Activated CD4-positive, alpha-beta memory T cell treated with anti-CD3 and anti-CD28 coated beads for 36 hours (primary cell): ENCODE measurements at places on chromosomes 7 and 10.

- DNase-seq: peak; percentile 21
These were observed 427.1 kb downstream of the GPAM start for GRCh38 chr10:111756217-111757061.

- DNase-seq: no peak
These were observed 186.8 kb downstream of the CUX1 start for GRCh38 chr7:102004229-102004628.

DNA sequence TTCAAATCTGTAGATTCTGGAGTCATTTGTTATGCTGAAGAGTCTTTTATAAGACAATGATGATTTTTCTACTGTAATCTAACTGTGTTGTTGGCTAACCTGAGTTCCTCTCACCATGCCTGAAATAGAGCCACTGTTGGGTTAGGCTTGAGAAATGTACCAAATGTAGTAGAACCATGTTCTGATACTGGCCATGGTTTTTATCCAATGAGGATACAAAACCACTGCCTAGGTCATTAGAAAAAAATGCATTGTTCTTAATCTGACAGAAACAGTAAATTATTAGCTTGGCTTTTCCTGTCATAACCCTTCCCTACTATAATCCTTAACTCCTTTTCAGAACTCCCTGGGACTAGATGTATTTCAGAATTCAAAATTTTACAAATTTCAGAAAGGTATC lies 86.6 kb downstream of the RAPGEF5 start:
- DNase-seq: no peak

DNA sequence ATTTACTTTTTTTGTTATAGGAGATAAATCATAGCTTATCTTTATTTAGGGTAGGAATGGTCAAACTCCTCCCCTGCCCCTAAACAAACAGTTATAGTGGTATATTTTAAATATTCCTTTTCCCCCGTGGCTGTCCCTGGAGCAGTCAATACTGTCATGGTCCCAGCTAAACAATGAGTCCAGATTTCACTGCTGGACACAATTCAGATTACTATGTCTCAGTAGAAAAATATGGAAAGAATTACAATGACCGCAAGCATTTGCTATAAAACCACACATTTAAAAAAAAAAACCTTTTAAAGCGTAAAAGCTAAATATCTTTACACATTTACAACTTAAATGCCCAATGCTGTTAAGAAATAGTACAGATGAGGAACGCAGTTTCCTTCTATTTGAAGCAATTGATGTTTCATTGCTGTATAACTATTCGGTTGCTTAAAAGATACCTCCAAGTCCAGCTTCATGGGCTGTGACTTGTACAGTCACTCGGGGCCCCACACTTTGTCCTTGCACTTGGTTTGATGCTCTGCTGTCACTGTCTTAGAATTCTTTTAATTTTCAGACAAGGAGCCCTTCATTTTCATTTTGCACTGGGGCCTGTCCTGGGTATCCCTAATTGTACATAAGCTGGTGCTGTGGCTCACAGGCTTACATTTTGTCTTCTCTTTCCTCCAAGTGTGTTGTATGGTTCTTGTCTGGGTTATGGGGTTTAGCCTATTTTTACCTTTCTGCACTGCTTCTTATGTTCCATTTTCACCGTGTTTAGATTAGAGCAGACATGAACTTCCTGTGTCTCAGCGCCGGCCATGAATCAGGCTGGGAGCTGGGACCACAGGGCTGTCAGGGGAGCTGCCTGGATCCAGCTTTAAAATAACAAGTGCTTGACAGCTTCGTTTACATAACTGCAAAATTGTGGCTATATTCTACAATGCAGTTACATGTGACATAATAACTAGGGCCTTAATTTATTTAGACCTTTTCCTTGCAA lies 530.2 kb upstream of the FZD8 start:
- no peak for DNase-seq

GRCh38 chr10:10138685-10139084 lies 879.0 kb upstream of the CELF2 start:
- no peak for DNase-seq

- no peak for DNase-seq
These were observed 32.5 kb downstream of the LAMB4 start for GRCh38 chr7:108097703-108098102.

GRCh38 chr10:123766761-123767160 lies 100.6 kb downstream of the GPR26 start:
- no peak for DNase-seq
